Activated CD8-positive, alpha-beta memory T cell treated with anti-CD3 and anti-CD28 coated beads for 1 hour (primary cell): ENCODE measurements at places on chromosomes 6 and 20.

- no peak for DNase-seq
Measured at GRCh38 chr6:103819509-103819908, 1040.2 kb downstream of the HACE1 start.

DNA sequence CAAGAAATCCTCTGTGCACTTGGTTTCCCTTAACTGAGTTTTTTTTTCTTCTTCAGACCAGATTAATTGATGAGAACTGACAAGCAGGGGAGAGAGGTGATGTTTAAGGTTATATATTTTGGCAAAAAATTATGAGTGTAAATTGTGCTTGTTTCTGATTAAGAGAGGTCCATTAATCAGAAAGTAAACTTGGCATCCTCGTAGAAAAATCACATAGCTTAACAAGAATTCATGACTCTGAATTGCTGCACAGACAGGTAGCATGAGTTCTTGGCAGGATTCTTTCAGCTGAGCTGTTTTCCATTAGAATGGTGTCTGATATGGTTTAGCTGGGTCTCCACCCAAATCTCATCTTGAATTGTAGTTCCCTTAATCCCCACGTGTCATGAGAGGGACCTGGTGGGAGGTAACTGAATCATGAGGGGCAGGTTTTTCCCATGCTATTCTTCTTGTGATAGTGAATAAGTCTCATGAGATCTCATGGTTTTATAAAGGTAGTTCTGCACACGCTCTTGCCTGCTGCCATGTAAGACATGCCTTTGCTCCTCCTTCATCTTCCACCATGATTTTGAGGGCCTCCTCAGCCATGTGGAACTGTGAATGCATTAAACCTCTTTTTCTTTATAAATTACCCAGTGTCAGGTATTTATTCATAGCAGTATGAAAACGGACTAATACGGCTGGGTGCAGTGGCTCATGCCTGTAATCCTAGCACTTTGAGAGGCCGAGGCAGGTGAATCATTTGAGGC is 34.2 kb upstream of the DDR1 start:
- no peak for DNase-seq

DNA sequence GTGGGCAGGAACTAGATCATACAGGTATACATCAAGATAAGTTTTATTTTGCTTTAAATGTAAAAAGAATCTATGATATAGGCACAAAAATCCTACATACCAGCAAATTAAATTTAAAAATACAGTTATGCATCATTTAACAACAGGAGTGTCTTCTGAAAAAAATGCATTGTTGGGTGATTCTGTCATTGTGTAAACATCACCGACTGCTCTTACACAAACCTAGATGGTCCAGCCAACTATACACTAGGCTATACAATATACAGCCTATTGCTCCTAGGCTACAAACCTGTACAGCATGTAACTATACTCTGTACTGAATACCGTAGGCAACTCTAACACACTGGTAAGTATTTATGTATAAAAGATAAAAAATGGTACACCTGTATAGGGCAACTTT is 139.4 kb downstream of the RNGTT start:
- DNase-seq = no peak

GRCh38 chr6:150304429-150304828 is 64.4 kb upstream of the IYD start:
- no peak for DNase-seq

GRCh38 chr6:163828038-163828795 is 413.7 kb downstream of the QKI start:
- no peak for DNase-seq

- no peak for DNase-seq
Measured at GRCh38 chr20:33979094-33979493, 14.6 kb upstream of the RALY start.

- DNase-seq = no peak
Measured at GRCh38 chr6:133184798-133185372, 56.3 kb upstream of the EYA4 start.

GRCh38 chr6:119182875-119183274 is 104.4 kb upstream of the FAM184A start:
- no peak for DNase-seq

GRCh38 chr6:127058027-127058426 is 60.4 kb upstream of the RSPO3 start:
- DNase-seq = no peak

DNA sequence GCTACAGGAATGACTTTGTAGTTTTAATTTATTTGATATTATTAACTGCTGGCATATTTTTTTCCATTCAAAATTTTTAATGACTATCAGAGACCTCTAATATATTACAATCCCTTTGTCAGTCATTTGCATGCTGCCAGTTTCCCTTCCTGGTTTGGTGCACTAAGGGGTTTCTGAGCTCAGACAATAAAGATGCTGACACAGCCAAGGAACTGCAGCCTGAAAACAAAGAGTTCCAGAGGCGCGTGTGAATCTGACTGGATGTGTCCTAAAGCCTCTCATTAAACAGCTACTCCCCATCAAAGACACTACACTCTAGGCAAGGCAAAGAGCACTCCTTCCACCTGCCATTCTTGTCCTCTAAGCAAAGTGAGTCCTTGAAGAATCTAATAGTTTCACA is 116.8 kb upstream of the DST start:
- no peak for DNase-seq

GRCh38 chr6:137978252-137978896 is 111.3 kb downstream of the TNFAIP3 start:
- no peak for DNase-seq

DNA sequence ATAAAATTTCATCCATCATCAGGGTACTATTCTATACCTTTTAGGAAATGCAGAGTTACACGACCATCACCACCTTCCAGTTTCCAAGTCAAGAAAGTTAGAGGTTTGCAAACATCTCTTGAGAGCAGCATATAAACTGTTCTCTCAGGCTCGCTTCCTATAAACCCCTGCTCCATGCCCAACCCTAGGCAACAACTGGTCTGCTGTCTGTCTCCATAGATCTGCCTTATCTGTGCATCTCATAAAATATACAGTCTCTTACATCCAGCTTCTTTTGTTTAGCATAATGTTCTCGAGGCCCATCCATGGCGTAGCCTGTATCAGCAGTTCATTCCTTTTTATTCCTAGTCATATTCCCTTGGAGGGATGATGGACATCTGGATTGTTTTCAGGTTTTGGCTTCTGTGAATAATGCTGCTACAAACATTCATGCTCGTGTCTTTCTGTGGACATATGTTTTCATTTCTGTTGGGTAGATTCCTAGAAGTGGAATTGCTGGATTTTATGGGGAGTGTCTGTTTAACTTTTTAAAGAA is 6.1 kb downstream of the PTPRT start:
- DNase-seq = no peak

DNA sequence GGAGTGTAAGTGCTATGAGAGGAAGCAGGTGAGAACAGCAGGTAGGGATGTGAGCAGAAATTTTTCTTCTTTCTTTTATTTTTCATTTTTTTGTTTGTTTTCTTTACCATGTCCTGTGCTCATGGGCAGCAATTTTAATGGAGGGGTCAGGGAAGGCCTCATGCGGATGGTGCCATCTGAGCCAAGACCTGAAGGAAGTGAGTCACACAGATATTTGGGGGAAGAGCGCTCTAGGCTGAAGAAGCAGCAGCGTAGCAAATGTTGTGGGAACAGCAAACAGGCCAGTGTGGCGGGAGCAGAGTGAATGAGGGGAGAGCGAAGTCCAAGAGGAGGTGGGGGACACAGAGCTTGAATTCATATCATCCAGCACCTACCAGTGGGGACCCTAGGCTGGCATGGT is 12.7 kb downstream of the SPDEF start:
- no peak for DNase-seq

DNA sequence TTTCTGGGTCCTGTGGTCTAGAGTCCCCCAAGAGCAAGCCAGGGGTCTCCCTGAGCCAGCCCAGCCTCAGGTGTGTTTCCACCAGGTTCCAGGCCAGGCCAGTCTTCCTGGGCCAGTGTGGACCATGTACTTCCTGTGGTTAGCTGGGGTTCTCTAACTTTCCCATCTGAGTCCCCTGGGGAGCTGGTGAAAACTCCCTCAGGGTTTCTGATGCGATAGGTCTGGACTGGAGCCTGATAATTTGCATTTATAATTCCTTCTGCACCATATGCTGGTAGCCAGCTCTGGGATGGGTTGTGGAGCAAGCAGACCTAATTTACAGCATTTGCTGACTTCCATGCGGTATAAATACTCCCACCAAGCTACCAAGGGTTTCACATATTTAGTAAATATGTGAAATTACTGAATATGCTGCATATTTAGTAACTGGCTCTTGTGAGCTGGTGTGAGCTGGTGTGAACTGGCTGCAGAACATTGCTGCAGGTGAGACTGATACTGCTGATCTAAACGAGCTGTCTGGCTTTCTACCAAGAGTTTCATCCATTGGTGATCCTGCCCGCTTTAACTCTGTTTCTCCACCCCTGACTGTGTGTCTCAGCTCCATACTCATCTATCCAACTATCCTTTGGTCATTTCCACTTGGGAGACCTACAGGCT is 62.6 kb downstream of the RIN2 start:
- DNase-seq = no peak

GRCh38 chr6:118598324-118598723 is 50.2 kb downstream of the PLN start:
- DNase-seq = no peak
